ENCODE measurements at places on chromosomes 1 and 21.

DNA sequence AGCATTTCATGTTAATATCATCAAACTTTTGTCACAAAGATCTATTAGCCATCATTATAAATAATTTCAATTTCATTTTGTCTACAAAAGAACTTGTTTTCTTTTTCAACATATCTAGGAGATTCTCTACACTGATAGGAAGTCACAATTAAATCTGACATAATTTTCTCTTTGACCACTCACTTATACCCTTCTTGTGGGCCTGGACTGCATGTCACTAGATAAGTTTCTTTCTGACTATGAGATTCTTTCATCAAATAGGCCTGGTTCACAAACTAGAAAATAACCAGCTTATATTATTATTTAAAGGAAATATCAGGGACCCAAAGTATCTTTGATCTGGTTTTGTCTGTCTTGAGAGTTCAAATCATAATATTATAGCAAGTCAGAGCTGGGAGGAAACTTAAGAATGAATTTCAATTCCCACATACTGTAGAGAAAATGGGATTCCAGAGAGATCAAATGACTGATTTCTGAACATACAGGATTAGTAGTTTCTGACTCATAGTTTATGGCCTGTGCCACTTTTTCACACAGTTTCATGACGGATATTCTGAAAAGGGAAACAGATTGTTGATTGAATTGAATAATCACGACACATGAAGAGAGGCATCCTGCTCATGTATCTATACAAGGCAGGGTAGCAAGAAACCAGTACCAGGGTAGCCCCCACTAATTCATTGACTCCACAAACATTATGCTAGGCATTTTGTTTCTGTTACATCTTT lies 355.8 kb downstream of the GPATCH2 start:
- no peak for DNase-seq

DNA sequence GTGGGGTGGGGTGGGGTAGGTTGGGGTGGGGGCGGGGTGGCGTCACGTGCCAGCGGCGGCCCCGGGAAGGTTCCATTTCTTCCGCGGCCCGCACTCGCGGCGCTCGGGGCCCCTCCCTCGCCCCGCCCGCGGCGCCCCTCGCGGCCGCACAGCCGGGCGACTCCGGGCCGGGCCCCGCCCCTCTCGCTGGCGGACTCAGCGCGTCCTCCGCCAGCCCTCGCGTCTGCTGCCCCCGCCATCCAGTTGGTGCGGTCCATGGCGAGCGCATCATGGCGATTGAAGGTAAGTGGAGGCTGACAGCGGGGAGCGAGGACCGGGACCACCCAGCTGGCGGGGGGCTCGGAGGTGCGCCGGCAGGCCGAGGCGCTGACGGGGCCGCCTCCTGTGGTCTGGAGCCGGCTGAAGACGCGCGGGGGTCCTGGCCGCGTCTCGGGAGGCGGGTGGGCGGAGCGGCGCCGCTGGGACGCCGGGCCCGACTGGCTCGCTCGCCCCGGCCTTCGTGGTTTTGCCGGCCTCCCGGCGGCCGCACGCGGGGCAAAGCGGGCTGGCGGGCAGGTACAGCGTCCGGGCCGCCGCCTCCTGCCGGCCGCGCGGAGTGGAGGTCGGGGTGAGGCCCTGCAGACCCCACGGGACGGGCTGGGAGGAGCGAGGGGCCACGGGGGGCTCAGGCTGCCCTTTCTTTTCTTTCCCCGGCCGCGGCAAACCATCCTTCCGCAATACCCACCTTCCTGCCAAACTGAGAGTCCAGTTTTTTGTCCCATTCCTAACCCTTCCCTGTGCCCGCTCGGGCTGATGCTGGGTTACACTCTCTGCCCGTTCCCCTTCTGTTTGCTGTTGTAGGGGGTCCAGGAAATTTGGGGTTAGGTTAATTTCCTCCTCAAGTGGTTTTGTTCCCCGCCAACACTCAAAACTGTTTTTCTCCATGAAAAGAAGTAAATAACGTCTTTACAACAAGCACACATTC lies at the start of gene SYT14:
Gene SYT14, plus strand, starts transcription at position 222 of the 964 bp plus-strand sequence. Its CDS starts 48 bp downstream, at position 270.
- no peak for DNase-seq

GRCh38 chr1:79388694-79389361 lies 382.3 kb upstream of the ADGRL4 start:
- no peak for DNase-seq

- DNase-seq, result peak; percentile 48
These were observed 29.3 kb downstream of the SIPA1L2 start for GRCh38 chr1:232600424-232601258.

DNA sequence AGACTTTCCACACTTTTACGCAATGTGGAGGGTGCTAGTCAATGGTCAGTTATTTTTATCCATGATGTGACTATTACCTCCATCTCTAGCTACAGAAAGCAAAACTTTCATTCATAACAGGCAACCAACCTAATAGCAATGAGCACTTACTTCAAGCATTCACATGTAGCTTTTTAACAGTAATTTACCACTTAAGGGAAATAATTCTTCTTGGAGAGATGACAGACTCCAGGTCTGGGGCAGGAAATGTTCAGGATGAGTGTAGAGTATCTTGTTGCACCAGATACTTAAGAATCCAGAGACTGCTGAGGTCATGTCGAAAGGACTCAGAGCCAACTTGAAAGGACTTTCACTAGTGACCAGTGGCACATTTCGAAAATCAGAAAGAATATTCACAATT lies 347.6 kb downstream of the CHRM3 start:
- no peak for DNase-seq

- DNase-seq, result no peak
These were observed 70.0 kb downstream of the KCTD3 start for GRCh38 chr1:215637041-215637573.

- DNase-seq, result no peak
These were observed at the start of gene SEMA4A for GRCh38 chr1:156153362-156153761. SEMA4A (plus strand) TSS chr1:156153585; CDS start chr1:156154579, 994 bp downstream.

GRCh38 chr1:8941906-8942305 lies 3.8 kb upstream of the CA6 start:
- peak; percentile 1 for DNase-seq

GRCh38 chr1:6842301-6842700 lies 57.0 kb downstream of the CAMTA1 start:
- DNase-seq, result no peak

GRCh38 chr1:235093696-235094592 lies 34.7 kb downstream of the TOMM20 start:
- DNase-seq, result peak; percentile 88

DNA sequence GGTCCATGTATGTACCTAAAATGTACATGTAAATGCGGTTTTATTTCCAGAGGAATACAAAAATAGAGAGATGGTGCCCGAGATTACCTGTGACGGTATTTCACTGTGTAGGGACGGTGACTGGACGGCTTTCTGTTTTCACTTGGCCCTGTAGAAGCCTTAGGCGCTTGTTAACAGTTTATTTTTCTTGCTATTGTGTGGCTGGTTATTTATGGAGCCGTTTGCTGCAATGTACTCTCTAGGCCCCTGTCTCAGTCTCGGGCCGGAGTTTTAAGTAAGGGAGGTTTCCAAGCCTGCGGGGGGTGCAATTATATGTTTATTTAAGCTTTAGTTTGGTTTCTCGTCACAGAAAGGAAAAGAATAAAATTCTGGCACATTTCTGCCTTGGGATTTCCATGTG lies 413 bp downstream of the EFCAB7 start:
- DNase-seq, result no peak

DNA sequence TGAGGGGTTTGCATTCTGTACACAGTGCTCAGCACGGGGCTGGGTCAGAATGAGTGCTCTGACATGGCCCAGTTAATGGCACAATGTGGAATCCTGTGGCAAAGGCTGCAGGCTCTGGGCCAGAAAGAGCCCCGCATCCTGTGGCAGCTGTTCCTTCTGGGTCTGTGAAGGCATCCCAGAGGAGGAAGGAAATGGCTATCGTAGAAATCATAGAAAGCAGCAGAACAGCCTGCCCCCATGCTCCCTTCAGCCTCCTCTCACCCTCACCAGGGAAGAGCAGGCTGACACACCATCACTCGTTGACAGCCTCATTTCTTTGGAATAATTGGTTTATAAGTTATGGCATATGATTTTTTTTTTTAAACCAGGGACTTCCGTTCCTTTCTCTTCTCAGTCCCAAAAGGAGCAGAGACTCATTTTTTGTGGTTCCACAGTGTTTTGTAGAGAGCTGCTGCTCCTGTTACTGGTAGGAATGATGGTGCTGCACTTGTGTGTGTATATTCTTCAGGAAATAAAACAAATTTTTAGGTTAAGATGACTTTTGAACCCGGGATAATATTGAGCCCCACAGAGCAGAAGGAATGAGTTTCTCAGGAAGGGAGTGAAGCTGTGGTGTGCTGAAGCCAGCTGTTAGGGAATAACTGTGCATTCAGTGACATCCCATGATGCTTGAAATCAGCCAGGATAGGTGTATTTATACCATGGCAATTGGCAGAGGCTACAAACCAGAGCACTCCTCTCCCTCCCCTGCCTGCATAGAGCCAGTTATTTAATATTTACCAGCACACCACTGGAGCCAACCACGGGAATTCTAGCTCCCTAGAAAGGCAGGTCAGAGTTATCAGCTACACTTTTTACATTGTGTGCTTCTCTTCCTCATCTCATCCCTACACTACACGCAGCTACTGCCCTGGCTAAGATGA lies 32.0 kb downstream of the PLXNA2 start:
- peak; percentile 31 for DNase-seq

DNA sequence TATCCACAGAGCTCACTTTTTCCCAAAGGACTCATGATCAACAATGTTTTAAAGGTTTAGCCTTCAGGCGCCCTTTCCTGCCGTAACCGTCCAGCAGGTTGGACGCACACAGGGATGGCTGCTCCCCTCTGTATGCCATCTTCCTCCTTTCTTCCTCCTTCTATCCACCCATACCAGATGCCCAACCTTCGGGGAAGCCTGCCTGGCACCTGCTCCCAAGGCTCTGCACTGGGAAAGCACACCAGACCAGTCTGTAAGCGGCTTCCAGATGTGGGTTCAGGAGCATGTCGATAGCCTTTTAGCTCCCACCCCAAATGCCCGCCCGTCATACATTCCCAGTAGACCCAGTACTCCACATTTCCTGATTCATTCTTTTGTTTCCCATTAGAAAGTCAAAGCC lies 52.9 kb downstream of the STUM start:
- no peak for DNase-seq

GRCh38 chr1:154265586-154265985 lies 6.8 kb upstream of the HAX1 start:
- DNase-seq, result no peak

DNA sequence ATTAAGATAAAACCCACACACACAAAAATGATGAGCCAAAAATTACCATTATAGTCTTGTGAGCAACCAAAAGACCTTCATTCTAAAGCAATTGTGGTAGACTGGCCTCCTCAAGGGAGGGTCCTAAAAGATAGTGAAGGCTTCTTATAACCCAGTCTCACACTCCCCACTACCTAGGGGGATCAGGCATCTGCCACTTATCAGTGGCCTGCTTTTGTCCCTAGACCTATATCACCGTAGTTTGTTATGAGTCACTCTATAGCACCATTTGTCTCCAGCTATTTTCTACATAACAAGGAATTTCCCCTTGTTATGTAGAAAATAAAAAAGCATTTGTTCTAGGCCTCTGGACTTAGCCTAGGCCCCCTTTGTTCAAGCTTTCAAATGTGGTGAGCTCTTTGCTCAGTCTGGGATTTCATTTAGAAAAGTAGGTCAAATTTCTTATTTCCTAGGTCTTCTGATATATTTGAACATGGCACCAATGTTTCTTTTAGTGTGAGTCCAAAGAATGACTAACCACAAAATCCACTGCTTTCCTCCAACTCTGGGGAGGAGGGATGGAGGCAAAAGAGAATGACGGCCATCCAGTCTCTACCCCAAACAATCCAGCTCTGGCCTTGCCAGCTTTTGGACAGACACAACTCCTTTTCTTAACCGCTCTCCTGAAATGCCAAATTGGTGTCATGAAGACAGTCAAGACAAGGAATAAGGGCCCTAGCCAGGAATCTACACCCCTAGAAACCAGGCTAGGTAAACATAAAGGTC lies 8.9 kb downstream of the ADAR start:
- DNase-seq, result no peak

DNA sequence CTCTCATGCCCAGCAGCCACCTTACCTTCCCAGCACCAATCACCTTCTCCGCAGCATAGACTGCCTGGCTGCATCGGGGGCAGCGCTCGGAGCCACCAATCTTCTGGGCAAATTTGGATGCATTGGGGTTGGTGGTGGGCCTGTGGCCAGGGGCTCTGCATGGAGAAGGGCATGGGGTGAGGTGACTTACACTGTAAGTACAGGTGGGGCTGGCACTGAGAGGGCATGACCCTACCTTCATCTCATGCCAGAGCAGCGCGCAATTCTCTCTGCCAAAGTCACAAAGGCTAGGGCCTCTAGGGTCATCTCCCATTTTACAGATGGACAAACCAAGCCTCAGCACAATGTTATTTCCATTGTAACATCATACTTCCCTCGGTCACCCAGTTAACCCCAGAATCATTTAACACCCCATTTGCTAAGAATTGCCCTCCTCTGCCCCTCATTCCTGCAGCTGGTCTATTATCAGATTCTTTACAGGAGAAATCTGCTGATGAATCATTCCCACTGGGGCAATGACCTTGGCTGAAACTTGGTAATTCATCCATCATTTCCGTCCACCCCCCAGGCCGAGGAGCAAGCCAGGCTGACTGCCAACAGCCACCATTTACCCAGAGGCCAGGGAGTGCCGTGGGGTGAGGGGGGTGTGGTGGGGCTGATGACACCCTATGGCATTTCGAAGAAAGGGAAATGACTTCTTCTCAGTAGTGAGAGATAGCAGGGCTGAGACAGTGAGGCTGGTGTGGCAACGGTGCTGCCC lies 17.9 kb downstream of the CSRP1 start:
- peak; percentile 66 for DNase-seq

DNA sequence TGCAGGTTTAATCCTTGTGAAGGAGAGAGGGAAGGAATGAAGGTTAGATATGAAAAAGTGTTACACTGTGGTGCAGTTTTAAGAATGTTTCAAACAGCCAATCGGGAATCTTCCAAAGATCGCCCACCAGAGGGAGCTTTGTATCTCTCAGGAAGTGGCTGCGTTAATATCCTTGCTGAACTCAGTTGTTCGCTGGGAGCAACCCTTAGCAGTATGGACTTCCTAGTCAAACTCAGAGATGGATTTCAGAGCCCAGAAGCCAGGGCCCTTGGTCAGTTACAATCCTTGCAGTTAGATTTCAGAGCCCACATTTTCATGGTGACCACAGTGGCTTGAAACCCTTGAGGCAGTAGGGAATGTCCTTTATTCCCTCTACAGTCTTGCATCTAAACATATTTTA lies 136.2 kb downstream of the NTNG1 start:
- no peak for DNase-seq

- DNase-seq, result no peak
These were observed 39.5 kb downstream of the VPS13D start for GRCh38 chr1:12269351-12269750.

GRCh38 chr1:115068826-115069585 lies 20.3 kb downstream of the TSPAN2 start:
- no peak for DNase-seq

- no peak for DNase-seq
These were observed 227.5 kb downstream of the HMCN1 start for GRCh38 chr1:185961664-185962063.

GRCh38 chr1:244137725-244138124 lies 86.6 kb downstream of the ZBTB18 start:
- DNase-seq, result peak; percentile 30

DNA sequence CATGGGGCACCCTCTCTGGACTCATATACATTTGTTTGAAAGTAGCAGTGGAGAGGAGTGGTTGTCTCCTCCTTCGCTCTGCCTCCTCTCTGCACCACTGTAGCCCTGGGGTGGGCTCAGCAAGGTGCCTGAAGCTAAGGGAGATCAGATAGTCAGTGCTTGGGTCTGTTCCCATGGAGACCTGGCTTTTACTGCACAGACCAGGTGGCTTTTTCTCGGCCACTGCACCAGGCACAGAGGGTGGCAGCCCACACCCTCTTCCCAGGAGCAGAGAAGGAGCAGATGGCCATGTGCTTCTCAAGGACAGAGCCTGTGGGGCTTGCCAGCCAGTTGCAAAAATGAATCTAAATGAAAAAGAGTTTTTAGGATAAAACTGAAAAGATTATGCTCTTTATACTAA lies 123.4 kb upstream of the KCNK1 start:
- DNase-seq, result no peak
